Midbrain (tissue), 1 donor: ENCODE measurements at places on chromosomes 12 and 14.

- DNase-seq = no peak
Observed at GRCh38 chr12:55816881-55817344, 611 bp downstream of the SARNP start.

GRCh38 chr12:76311796-76312195 lies 36.4 kb downstream of the BBS10 start:
- DNase-seq = no peak

DNA sequence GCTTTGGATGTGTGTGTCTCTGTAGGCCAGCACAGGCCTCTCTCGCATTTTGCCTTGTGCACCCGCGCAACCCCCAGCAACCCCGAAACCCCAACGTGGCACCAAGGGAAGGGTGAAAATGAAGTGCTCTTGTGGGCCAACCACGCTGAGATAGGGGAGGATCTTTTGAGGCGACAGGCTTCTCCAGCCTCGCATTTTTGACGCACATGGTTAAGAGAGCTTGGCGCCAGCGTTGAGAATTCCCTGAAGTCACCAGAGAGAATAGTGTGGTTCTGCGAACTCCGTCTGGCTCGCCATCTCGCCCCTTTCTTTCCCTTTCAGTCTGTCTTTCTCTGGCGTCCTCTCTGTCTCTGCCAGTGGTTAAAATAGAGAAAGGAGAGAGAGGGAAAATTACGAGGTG lies 1.9 kb upstream of the TBX3 start:
- DNase-seq = no peak

DNA sequence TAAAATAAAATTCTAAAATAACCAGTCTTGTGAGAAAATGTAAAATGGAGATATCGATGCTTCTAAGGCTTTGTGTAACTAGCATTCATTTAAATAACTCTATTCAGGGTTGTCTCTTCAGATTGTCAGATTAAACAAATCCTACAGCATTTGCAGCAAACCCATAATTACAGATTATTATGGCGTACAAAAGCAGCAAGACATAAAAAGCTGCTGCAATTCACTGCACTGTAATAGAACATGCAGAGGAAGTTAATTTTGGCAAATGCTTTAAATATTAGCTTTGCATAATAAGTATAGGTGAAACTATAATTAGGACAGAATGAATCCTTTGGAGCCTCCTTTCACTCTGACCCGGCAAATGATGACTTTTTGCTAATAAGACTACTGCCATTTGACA lies 98.3 kb downstream of the INSM2 start:
- no peak for DNase-seq

GRCh38 chr14:77031759-77032490 lies 3.4 kb upstream of the IRF2BPL start:
- DNase-seq = no peak

GRCh38 chr14:49972131-49972671 lies 79.3 kb downstream of the ARF6 start:
- no peak for DNase-seq

GRCh38 chr14:72892879-72893635 lies 844 bp downstream of the DPF3 start:
- DNase-seq = peak; percentile 40

DNA sequence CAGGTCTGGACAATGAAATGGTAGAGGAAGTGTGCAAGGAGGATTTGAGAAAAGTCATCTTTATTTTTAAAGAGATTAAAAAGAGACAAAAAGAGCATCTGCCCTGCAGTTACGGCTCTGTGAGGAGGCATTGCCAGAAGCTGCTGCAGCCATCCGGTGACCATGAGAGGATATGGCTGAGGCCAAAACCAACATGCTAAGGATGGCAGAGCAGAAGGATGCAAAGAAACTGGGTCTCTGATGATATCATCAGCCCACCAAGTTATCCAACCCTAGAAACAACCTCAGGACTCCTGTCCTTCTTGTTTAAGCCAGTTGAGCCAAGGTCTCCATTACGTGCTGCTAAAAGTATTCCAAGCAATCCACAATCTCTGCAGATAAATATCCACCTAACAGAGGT lies 48.0 kb upstream of the CCND2 start:
- DNase-seq = no peak

- no peak for DNase-seq
Observed at GRCh38 chr12:530308-530707, 70.6 kb downstream of the B4GALNT3 start.

DNA sequence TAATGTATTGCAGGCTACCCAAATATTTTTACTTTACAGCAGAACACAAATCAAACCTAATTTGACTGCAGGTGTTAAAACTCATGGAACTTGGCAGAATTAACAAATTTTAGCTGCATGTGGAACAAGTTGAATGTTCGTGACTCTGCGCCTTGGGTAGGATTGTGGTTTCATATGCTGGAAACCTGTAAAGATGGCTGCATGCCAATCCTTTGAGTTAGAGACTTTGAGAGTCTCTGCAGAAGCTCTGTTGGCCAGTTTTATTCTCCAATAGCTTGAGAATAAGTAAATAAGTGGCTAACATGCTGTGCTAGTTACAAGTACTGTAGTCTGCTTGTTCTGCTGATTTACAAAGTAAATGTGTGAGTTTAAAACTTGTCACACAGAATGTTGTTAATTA lies 77.8 kb downstream of the PDE6H start:
- DNase-seq = no peak

- peak; percentile 86 for DNase-seq
Observed at GRCh38 chr14:23551266-23552028, at the start of gene ZFHX2. TSS of gene ZFHX2 (minus strand) at chr14:23551765. CDS start at chr14:23535325, 16,440 bp downstream.

DNA sequence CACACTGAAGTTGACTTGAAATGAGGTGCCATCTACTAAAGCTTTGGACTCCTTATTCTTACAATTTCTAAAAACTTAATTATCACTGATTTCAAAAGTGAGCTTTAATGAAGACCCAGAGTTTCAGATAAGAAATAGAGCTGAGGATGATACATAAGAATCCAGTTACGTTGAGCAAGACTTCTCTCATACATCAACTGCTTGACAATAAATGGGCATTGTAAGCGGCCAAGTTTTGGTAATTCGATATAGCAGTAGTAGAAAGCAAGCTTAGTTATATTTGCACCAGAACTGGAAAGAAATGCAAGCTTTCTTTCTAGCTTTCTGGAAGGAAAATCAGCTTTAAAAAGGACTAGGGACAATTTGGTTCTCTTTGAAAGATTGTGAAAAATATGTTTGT lies 1359.6 kb downstream of the FSCB start:
- DNase-seq = no peak

DNA sequence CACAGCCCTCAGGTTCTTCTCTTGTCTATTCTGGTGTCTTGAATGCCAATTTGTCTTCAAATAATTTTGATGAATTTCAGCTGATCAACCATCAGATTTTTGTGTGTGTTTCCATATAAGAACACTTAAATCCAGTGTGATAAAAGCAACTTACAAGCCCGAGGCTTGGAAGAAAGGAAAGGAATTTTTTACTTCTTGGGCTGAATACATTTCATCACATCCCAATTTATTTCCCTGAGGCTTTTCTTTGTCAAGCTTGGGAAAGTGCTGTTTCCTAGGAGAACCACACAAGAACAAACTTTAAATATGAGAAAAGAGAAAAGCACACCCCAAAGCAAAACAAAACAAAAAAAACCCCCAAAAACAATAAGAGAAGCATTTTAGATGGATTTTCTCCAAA lies 26.6 kb downstream of the GPRC5D start:
- no peak for DNase-seq

- DNase-seq = no peak
Observed at GRCh38 chr14:104967386-104968152, 10.6 kb downstream of the AHNAK2 start.

GRCh38 chr14:97571866-97572555 lies 774.8 kb downstream of the VRK1 start:
- no peak for DNase-seq

- DNase-seq = no peak
Observed at GRCh38 chr12:69019910-69020309, 86.9 kb upstream of the CPM start.

GRCh38 chr12:25960143-25960542 lies 1.7 kb downstream of the RASSF8 start:
- peak; percentile 40 for DNase-seq

DNA sequence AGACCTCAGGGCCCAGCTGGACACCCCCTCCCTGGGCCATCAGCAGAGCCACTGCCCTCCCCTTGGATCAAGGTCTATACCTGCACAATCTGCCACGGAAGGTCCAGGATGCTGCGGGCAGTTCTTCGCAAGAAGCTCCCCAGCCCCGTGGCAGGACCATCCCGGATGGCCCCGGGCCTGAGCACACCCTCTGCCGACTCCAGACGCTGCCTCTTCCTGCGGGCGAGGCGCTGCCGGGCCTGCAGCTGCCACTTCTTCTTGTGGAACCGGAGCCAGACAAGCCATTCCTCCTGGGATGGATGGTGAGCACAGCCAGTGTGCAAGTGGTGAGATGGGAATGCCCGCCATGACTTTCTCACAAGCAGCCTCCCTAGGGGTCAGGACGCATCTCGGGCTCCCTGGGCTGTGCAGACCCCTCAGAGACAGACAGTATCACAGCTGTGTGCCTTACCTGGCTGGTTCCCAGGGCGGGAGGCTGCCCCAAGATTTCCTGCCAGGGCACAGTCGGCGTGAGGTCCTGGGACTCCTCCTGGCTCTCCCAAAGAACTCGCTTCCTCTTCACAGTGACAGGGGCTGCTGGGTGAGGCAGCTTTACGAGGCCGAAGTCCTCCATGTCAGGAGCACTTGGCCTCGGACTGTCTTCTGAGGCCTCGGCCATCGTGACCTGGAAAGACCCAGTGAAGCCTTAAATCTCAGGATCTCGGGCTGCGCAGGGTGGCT lies 30.8 kb downstream of the P2RX2 start:
- DNase-seq = no peak

DNA sequence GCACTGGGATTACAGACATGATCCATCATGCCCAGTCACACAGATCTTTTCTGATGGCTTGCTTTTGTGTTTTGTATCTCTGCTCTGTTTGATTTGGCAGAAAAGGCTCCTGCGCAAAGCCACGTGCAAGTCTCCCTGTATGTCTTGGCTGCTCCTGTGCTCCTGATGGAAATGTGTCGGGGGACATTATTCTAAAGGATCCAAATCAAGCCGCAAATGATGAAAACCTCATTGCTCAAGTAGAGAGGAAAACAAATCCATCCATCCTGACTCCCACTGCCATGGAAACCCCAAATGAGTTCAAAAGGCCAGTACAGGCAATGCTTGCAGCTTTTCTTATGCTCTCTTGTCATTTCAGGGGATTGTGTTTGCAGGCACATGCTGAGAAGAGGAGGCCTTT lies 93.8 kb downstream of the NDUFA12 start:
- no peak for DNase-seq

DNA sequence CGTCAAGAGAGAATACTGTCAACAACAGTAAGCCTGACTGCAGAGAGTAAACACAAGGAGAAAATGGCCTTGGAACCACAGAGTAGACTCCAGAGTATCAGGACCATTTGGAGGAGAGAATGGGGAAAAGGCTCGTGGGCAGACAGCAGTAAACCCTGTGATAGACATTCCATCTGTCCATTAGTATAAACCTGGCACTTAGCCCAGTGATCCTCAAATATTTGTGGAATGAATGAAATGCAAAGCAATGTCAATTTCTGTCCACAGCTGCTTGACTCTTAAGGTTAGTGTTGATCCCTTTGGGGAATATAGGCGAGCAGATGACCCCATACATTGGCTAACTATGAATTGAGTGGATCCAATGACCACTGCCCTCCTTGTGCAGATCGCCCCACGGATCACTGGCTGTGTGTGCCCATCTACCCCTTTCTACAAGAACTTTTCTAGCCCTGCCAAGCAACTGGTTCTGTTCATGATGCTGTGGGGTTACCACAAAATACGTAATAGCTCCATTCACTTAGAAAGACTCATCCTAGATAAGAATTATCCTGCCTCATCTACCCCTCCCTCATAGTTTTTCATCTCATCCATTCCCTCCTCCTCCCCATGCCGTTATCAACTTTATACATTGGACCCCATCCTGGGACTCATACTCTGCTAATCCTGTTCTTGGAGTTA lies 846.8 kb downstream of the NRXN3 start:
- DNase-seq = no peak

- no peak for DNase-seq
Observed at GRCh38 chr14:65080960-65081747, 21.2 kb downstream of the MAX start.

GRCh38 chr12:123043536-123044001 lies 63.1 kb downstream of the ARL6IP4 start:
- DNase-seq = peak; percentile 45
